ENCODE measurements at places on chromosomes 1 and 21.

GRCh38 chr1:150271291-150271959 lies 1.2 kb upstream of the C1orf54 start:
- DNase-seq, result no peak

DNA sequence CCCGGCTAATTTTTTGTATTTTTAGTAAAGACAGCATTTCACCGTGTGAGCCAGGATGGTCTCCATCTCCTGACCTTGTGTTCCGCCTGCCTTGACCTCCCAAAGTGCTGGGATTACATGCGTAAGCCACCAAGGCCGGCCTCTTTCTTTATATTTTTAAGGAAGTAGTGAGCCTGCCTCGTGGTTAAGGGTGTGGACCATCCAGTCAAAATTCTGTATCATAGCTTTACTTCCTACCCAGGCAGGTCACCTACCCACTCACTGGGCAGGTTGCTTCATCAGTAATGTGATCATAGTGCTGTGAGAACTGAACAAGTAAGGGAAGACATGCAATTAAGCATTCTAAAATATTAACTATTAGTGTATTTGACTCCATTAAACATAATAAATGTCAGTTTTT lies 8.1 kb upstream of the ACOT7 start:
- no peak for DNase-seq

DNA sequence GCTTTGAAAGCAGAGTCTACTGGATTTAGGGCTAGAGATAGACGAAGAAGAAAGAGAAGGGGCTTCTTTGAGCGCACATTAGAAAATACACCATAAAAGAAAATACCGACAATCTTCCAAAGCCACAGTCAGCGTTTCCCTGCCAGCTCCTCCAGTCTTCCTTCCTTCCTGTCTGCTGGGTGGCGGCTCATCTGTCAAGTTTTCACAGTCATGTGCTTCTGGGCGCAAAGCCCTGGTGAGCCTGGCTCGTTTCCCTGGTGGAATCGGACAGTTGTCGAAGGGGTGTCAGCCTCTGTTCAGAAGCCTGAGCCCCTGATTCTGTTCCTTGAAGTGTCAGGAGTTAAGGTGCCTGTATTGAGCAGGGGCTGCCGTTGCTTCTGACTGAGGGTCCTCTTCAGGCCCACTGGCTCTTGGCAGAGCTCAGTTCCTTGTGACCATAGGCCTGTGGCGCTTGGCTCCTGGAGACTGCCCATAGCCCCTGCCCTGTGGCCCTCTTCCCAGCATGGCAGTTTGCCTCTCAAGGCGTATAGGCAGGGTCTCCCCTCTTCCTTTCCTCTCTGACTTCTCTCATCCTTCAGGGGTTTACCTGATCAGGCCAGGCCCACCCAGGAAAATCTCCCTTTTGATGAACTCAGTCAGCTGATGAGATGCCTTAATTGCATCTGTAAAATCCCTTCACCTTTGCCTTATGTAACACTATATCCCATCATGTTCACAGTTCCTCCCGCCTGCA lies 58.6 kb downstream of the ADARB1 start:
- DNase-seq, result no peak

- DNase-seq, result no peak
These were observed 27.3 kb downstream of the CLIC6 start for GRCh38 chr21:34696121-34696520.

- no peak for DNase-seq
These were observed 27.8 kb downstream of the WNT9A start for GRCh38 chr1:227919906-227920305.

DNA sequence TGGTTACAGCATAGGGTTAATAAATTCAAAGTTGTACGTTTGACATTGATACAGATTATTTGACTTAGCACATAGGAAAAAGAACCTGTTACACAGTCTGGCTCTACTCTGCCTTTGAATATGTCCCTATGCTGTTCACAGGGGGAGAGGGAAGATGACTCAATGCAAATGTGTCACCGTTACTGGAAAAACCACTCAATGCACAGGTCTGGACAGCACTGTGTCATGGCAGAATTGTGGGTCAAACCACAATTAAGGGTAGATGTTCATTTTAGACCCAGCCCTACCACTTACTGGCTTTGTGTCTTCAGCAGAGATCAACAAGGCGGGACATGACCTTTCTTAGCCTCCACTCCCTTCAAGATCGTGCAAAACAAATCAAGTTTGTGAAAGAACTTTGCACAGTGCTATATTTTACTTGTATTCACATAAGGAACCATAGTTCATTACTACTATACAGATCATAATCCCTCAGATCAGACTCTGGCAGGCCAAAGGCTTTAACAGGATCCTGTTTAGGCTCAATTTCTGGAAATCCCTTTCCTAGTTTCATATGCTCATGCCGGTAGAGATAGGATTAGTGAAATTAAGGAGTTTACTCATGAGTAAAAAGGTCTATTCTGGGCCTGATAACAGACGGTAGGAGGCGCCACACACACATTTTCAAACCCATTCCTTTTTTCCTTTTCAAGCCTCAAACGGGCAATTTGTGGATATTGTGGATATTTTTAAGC lies 22.1 kb downstream of the EIF2D start:
- DNase-seq, result no peak

- DNase-seq, result no peak
These were observed 23.8 kb upstream of the LRRC8C start for GRCh38 chr1:89608984-89609725.

- no peak for DNase-seq
These were observed 9.8 kb downstream of the ADAMTSL4 start for GRCh38 chr1:150558761-150559655.

DNA sequence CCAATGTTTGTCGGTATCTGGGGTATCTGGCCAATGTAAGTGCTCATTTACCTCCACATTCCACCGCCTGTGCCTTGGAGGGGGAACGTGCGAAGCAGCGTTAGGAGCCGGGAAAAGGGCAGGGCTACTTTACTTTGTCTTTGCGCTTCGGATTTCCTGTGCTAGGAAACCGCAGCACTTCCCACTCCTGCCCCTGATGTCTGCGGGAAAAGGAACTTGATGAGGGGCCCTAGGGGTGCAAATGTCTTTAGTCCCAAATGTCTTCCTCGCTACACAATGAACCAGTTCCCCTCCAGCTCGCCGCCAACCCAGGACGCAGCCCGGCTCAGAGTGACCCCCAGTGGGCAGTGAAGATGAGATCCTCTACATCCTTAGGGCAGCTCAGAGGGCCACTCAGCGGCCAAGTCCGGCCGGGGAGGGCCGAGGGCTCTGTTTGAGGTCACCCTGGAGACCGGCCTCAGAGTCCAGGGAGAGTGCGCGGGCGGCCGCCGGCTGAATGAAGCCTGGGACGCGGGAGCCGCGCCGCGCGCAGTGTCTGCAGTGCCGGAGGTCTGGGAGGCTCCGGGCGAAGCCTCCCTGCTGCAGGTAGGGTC lies at the start of gene DYNLT5:
Gene DYNLT5 (plus strand): TSS at position 460 of the 593 bp plus-strand sequence. CDS start 2,200 bp downstream, outside the sequence.
- DNase-seq, result peak; percentile 15

DNA sequence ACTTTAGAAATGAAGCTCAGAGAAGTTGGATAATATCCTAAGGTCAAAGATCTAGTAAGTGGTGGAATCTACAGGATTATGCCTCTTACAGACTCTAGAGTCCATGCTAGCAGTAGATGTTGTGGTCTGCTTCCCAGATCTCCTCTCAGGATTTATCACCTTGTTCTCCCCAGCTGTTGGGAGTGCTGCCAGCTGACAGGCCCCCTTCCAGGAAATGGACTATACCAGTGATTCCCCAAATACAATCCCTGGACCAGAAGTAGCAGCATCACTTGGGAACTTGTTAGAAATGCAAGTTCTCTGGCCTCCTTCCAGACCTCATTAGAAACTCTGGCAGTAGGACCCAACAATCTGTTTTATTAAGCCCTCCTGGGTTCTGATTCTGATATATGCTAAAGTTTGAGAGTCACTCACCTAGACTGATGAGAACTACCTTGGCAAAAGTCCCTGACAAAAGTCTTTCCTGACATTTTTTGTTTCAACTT lies 24.5 kb upstream of the NTNG1 start:
- DNase-seq, result no peak

DNA sequence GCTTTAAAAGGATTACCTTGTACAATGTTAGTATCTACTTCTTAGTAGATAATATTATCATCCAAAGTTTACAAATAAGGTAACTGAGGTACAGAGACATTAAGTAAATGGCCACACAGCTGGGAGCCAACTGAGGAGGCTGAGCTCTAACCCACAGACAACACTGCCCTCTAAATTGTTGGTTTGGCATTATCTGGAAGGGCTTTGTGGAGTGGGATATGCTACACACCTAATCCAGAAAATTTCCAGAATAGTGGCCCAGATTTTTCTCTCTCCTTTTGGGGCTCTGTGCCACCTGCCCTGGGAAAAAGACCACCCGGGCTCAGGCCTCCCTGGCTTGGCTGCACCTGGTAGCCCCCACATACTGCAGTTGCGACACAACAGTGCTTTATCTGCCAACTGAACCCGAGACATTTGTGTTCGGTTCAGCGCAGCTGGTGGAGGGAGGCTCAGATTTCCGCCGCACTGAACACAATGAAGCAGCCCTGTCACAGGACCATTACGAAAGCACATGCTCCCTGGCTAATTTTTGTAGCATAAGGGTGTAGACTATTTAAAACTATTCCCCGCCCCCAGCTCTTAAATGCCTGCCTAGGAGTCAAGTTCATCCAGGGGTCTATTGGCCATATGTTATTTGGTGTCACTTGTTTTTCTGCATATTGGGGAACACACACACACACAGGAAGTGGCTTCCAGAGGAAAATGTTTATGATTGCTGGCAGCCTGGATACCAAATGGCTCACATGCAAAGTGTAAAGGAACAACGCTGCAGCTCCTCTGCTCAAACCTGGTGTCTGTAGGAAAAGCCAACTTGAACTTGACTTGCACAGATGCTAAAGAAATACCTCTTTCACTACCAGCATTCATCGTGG lies 92.3 kb upstream of the ESRRG start:
- peak; percentile 5 for DNase-seq

- DNase-seq, result no peak
These were observed 5.3 kb upstream of the GPR88 start for GRCh38 chr1:100532645-100533044.

DNA sequence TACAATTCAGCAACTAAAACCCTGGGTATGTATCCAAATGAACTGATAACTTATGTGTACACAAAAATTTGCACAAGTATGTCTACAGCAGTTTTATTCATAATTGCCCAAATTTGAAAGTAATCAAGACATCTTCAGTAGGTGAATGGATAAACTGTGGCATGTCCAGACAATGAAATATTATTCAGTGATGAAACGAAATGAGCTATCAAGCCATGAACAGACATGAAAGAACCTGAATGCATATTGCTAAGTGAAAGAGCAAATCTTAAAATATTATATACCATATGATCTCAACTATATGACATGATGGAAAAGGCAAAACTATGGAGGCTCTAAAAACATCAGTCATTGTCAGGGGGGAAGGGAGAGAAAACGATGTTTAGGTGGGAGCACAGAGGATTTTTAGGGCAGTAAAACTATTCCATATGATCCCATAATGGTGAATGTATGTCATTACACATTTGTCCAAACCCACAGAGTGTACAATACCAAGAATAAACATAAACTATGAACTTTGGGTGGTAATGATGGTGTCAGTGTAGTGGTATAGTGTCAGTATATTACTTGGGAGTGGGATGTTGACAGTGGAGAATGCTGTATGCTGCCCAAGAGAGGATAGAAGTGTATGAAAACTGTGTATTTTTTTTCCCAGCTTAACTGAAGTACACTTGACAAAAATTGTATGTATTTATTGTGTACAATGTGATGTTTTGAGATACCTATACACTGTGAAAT lies 92.8 kb upstream of the PPP2R5A start:
- no peak for DNase-seq

- DNase-seq, result no peak
These were observed 84.2 kb downstream of the NDUFS5 start for GRCh38 chr1:39110325-39110851.

DNA sequence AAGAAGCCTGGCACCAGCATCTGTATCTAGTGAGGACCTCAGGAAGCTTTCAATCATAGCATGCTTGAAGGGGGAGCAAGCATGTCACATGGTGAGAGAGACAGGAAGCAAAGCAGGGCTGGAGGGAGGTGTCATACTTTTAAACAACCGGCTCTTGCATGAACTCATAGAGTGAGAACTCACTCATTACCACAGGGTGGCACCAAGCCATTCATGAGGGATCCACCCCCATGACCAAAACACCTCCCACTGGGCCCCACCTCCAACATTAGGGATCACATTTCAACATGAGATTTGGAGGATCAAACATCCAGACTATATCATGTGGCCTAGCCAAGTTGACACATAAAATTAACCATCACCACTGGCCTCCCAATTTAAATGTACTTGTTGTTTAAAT lies 125.1 kb upstream of the KCND3 start:
- DNase-seq, result no peak
